ENCODE measurements at places on chromosomes 4 and X.

DNA sequence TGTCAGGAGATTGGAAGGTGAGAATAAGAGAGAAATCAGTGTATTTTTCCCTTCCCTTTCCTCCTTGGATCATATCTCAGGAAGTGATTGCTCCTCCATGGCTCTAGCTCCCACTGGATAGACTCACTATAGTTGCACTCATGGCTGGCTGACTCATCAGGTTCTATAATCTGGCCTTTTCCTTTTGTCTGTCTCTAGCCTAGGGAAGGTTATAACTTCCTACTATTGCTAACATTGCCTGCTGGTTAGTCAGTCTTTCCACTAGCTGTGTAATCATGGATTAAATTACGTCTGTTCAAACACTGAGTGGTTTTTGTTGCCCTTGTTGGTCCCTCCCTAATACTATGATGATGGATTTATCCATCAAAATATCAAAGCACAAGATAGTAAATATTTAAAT lies 195.5 kb upstream of the VEGFC start:
- peak; percentile 65 for DNase-seq

DNA sequence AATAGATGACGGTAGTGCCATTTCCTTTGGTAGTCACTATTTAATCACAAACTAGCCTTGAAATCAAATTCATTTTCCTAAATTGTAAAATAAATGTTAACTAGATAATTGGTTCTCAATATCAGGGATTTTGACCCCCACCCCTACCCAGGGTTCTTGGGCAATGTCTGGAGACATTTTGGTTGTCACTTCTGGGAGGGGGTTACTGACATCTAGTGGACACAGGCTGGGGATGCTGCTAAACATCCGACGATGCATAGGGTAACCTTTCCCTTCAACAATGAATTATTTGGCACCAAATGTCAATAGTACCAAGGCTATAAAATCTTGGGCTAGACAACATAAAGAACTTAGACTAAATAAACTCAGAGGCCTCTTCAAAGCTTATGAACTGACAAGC lies 285.8 kb upstream of the TRPC5 start:
- peak; percentile 17 for DNase-seq

GRCh38 chr4:114597410-114598115 lies 1.0 kb upstream of the UGT8 start:
- peak; percentile 49 for DNase-seq

DNA sequence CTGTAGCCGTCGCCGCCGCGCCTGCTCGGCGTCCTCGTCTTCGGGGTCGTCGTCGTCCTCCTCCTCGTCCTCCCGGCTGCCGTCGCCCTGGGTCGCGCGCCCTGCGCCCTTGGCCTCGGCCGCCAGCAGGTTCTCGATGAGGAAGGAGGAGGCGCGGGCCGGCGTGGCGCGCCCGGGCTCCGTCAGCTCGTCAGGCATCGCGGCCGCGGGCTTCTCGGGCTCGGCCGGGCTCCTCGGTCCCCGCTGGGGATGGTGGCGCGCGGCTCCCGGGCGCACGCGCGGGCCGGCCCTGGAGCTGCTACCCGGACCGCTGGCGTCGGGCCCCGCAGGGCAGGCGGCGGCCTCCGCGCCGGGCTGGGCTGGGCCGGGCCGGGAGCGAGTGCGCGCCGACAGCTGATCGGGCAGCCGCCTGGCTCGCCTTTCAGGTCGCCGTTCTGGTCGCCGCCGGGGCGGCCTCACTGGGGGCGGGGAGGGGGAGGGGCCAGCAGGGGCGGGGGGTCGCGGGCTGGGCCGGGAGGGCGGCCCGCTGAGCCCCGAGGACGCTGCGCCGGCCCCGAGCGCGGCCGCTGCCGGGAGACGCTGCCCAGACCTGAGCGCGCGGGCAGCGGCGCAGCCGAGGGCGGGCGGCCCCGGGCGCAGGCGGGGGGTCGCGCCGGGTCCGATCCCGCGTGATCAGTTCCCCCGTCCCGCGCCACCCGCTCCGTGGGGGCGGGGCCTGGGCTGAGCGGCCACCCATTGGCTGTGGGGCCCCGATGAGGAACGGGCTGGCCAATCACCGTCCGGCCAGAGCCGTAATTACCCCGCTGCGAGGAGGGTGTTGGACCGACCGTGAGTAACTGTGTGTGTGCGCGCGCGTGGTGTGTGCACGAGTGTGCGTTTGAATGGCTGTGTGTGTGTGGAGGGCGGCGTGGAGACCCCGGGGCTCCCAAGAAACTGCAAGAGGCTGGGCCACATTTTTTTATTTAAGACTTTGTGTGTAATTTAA lies at the start of gene HMX1:
Gene HMX1 (minus strand): TSS at position 423 of the 985 bp plus-strand sequence. CDS start 225 bp downstream, at position 198.
- no peak for DNase-seq

DNA sequence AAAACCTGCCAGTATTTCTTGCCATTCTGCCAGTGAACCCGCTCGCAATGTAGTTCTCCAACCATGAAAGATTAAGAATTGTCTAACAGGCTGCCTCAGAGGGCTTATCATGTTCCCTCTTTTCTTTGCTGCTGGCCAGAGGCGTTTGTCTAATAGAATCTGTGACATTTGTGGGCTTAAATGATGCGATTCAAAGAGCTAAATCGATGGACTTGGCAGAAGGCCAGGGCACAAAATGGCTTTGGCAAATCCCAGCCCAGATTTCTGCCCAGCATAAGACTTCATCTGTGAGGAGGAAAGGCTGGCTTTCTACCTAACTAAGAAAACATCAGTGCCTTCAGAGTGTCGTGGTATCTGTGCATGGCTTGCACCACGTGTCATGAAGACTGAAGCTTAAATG lies 79.9 kb downstream of the TRPC5OS start:
- DNase-seq, result peak; percentile 24

DNA sequence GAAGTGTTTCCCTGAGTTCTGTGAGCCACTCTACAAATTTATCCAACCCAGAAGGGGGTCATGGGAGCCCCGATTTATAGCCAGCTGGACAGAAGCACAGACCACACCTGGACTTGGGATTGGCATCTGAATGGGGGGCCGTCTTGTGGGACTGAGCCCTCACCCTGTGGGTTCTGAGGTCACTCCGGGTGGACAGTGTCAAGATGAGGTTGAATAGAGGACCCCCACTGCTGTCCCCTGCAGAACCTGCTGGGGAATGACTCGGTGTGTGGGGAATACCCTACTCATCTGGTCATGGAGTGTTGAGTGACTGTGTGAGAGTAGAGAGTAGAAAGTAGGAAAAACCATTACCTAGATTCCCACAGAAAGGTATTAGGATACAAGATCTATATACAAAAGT lies 67.5 kb downstream of the ZFYVE28 start:
- DNase-seq, result no peak

DNA sequence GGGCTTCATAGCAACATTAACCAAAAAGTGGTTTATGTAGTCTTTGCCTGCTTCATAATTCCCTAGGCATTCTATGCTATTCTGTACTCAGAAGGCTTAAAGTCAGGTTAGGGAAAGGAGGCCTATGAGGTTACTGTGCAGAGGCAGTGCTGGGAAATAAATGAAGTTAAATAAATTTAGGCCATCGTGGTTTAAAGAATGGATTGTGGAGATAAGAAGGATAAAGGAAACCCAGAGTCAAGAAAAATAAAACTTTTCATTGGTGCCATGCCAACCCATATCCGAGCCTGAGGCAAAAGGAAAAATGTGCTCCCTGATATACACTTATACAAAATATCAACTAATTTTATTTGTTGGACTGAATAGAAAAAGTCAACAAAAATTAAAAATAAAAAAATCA lies 70.2 kb downstream of the AR start:
- DNase-seq, result no peak

DNA sequence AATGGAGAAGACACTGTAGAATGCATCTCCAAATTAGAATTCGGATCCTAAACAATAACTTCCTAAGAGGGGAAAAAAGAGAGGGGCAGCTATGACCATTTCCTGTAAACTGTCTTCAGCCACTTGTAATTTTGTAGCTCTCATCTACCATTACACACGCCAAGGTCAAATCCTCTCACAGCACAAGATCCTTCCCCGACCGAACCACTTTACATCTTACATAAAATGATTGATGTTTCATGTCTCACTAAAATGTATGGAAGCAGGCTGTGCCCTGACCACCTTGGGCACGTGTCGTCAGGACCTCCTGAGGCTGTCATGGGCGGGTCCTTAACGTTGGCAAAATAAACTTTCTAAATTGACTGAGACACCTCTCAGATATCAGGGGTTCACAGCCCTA lies 24.1 kb upstream of the PBDC1 start:
- DNase-seq, result peak; percentile 46

DNA sequence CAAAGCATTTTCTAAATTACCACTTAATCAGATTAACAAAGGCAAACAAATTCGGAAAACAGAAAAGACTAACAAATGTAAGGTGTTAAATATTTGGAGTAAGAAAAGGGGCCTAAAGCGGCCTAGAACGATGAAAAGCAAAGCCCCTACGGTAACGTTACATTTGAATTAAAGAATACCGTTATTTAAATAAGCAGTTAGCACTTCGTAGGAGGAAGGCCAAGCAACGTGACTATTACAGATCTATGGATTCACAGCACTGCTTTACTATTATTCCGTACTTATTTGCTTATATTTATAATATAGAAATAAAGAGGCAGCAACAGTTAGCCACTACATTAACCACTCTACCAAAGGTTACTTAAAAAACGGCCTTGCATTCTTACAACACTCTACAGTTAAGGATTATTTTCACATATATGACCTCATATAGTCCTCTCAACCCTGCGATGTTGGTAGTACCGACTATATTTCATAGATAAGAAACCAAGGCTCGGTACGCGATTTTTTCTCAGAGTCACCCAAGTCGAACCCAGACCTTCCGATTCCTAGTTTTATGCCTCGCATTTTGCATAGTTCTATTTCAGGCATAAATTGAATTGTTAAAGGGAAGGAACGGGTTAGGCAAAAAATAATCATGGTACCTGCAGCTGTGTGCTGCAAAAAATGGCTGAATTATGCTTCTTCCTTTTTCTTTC lies 2.9 kb downstream of the KLHL15 start:
- DNase-seq, result no peak

- DNase-seq, result no peak
Observed at GRCh38 chr4:110515676-110516075, 39.7 kb downstream of the ENPEP start.

Measured in NCI-H2081 (cell line).